ENCODE measurements at places on chromosomes 7 and 10.

DNA sequence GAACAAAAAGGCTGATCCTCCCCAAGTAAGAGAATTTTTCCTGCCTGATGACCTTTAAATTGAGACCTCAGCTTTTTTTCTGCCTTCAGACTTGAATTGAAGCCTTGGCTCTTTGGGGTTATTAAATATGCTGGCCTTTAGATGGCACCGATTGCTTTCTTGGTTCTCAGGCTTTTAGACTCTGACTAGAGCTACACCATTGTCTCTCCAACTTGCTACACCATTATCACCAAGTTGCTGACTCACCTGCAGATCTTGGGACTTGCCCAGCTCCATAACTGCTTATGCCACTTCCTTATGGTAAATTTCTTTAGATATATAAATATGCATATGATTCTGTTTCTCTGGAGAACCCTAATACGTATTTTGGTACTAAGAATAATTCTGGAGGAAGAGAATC lies 3.1 kb upstream of the ABCA13 start:
- no peak for DNase-seq

DNA sequence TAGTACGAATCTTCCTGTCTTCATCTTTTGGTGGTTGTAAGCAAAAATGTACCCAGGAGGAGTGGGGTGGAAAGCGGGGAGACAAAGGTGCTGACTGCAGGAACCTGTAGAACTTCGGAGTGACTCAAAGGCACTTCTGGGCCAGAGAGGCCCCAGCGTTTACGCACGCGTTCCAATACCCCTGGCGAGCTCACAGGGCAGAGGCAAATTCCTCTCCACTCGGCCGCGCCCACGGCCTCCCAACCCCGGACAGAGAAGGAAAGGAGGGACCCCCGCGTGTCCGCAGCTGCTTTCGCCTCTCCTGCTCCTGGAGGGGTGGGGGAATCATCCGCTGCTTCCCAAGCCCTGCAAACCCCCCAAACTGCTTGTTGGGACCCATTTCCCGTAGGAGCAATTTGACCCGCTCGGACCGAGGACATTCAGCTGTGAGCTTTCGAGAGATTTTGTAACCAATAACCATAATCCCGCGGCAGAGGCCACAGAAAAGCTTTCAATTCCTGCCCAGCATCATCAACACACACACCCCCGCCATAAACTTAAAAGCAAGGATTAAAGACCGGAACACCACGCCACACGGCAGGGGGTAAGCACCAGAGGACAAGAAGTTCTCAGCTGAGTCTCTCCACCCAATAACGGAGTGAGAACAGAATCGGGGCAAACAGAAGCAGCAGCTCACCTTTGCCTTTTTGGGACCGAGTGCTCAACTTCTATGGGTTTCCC lies 2.3 kb downstream of the IGF2BP3 start:
- no peak for DNase-seq

DNA sequence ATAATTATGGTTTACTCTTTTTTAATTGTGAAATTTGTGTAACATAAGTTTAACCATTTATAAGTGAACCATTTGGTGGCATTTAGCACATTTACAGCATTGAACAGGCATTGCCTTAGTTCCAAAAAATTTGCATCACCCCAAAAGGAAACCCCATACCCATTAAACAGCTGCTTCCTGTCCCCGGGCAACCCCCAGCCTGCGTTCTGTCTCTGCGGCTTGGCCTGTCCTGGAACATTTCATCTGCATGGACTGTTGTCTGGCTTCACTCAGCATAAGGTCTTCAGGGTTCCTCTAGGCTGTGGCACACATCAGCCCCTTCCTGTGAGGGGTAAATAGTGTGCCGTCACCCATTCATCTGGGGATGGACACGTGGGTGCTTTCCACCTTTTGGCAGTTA lies 6.9 kb downstream of the RET start:
- DNase-seq, result no peak

DNA sequence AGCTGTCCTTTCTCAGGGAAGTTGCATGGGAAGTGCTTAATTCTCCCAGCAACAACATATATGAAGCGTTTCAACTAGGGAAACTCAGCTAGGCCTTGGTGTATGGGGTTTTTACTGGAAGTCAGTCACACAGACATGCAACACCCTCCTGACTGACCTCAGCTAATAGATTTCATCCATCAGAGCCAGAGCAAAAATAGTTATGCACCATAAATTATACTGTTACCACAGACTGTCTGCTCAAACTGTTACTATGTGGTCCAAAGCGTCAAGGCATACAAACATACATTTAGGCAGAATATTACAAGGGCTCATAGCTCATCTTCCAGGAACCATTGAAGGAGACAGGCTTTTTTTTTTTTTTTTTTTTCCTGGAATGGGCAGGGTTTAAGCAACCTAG lies 417.9 kb downstream of the ANKRD7 start:
- no peak for DNase-seq

- DNase-seq, result peak; percentile 77
Measured at GRCh38 chr10:104309980-104310978, 28.0 kb downstream of the ITPRIP start.

- no peak for DNase-seq
Measured at GRCh38 chr10:79188154-79188965, 119.6 kb downstream of the ZMIZ1 start.

- DNase-seq, result no peak
Measured at GRCh38 chr7:883055-884021, 7.0 kb downstream of the GET4 start.

DNA sequence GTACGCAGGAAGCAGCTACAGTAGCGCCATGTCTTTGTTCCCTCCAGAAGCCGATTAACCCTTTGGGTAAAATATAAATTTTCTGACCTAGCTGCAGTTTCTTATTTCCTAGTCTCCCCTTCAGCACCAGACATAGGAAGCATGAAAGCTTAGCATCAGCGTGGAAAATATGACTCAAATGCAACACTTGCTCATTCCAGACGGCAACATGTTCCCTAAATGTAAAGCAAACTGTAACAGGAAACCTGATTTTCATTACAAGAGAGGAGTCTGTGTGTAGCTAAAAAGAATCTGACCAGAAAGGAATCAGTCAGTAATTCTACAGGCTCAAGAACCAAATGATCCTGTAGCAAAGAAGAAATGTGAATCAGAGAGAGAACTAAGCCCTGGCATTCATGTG lies 219.2 kb downstream of the C7orf25 start:
- no peak for DNase-seq

- DNase-seq, result no peak
Measured at GRCh38 chr10:17425584-17426262, 28.7 kb downstream of the ST8SIA6 start.

DNA sequence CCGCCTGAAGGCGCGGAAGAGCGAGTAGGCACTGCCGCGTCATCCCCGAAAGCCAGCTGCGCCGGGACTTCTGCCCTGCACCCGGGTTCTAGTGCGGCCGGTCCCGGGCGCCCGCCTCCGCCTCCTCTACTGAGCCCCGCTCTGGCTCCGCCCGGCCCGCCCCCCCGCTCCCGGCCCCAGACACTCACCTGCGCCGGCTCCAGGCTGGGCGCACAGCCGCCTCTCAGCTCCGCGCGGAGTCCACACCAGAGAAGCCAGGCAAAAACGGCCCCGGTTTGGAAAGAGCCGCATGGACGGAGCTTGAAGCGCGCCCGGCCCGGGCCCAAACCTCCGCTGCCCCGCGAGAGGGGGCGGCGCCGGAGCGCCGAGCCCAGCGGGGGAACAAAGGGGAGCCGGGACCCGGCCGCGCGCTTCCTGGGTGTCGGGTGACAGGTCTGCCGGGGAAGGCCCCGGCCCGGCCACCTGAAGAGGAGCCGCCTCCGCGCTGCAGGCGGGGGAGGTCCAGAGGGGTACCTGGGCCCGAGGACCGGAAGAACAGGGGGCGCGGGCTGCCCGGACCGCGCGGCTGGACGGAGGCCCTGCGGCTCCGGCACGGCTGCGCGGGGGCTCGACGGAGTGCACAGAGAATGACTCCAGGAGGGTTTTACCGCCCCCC lies 168.2 kb downstream of the NRF1 start:
- no peak for DNase-seq

- DNase-seq, result no peak
Measured at GRCh38 chr10:124535731-124536495, 74.3 kb downstream of the LHPP start.

DNA sequence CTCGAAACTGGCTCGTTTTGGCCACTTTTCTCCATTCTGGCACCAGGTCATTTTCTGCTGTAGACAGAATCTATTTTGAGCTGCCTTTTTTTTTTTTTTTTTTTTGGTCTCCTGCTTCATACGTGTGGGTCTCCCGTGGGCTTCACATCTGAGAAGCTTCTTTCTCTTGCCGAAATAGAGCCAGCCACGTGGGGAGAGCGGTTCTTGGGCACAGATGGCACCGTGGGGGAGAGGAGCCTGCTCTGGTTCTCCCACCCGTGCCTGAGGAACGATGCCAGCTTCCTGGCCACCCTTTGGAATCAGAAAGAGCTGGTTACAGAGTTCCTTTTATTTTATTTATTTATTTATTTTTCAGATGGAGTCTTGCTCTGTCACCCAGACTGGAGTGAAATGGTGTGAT lies 48.7 kb upstream of the OCM2 start:
- no peak for DNase-seq

DNA sequence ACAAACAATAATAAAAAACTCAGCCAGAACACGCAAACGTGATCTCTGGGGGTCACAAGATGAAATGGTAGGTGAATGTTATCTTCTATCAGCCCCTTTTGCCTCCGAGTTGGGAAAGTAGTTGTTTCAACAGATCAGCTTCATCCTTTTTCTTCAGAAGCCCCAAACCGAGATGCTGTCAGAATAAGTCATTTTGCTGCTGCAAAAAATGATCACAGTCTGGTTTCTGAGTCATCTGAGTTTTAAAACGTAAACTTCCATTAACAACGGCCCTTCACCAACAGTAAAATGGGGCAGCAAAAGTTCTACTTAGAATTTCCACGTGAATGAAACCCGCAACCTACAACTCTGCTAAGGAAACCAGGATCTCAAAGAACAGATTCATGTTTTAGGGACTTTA lies 44.9 kb downstream of the JCAD start:
- DNase-seq, result no peak

DNA sequence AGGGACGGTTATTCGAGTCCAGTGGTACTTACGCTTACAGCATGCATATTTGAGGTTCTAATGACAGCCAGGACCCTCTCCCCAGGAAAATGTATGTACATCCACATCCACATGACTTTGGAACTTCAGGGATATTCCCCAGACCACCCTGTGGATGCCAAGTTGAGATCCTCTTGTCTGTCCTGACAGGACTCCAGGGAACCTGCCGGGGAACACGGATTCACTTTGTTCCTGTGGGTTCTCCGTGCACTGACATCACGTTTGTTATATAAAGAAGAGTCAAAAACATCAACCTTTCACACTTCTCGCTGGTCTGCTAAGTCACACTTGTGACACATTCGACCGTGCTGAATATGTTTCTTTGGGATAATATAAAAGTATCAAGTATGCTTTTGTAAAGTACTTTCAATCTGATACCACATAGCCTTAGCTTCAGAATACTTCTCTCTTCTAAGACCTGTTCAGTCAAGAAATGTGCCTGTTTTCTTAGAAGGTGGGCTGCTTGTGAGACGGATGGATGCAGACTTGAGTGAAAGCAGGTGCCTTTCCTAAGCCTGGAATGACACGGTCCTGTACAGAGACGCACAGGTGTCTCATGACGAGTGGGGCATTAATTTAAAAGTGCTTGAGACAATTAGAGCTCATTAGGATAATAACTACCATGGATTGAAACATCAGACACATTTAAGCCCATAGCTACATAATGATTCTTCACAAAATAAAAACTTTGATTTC lies 38.7 kb downstream of the CALML5 start:
- no peak for DNase-seq

DNA sequence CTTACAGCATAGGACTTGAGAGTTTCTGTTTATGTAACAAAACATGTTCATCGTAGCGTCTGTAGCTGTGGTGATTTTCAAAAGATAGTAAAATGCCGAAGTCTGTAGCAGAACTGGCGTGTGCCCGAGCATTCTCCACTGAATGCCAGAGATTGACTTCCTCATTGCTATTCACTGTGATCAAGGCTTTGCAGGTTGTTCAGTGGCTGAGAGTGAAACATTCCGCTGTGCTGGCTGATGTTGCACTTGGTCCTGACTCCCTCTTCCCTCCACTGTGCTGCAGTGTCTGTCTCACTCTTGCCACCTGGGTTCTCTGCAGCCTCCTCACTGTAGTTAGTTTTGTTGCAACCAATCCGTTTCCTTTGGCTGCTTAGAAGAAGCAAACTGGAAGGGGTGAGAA lies 37.6 kb downstream of the FHIP2A start:
- no peak for DNase-seq

DNA sequence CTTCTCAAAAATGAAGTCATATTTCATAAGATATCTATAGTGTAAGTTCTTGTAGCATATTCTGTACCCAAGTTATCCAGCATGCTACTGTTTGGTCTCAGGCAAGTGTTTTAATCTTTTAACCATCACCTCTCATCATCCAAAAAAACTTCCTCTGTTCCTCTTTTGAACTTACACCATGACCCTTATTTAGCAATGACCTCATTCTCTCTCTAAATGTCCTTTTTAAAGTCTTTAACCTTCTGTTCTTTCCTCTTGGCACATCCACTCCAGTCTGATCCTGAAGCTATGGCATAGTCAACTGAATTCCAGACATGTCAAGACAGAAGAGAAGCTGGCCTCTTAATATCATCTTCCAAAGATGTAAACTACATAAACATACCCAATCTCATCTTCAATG lies 26.2 kb downstream of the PPP3CB start:
- DNase-seq, result no peak

DNA sequence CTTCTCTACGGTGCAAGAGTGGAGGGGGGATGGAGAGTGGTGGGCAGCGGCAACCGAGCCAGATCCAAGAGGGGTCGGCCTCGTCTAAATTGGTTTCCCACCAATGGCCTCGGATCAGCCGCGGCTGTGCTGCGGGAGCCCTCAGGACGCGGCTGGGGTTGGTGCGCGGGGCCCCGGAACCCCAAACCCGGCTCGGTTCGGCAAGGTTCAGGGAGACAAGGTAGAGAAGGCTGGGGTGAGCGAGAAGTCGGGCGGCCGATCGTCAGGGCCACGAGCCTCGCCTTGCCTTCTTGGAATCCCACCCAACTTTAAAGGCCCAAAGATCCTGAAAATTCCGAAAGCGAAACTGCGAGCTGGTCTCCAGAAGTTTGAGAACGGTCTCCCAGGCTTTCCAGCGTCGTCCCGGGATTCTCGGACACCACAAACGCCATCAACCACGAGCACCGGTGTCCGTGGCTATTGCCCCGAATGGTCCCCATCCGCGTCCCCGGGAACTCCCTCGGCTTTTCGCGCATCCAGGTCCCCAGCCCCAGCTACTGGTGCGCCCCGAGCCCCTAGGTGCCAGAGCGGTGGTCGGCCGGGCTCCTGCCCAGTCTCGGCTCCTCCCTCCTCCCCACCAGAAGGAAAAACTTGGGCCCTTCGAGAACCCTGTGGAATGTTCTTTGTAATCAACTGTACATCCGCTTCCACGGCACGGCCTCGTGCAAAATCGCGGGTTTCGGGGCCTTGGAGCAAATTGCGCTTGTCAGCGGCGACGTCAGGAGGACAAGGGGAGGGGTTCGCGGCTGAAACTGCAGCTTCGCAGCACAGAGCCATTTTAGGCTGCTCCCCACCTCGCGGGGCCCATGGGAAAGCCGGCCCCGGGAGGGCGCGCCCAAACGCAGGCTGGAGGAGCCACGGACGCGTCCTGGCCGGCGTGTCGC lies 3.2 kb downstream of the SFMBT2 start:
- peak; percentile 79 for DNase-seq
